ENCODE measurements at places on chromosomes 16 and 17. TPM values are rescaled to one million over a fixed set of nuclear protein-coding genes. Genes with fewer than 3 reads are reported as not detected.

GRCh38 chr17:39122991-39123390 is 28.4 kb downstream of the PLXDC1 start:
- no peak for DNase-seq

GRCh38 chr17:1711804-1712203 is 1.6 kb upstream of the TLCD2 start:
- no peak for DNase-seq

- DNase-seq: no peak
Observed at GRCh38 chr16:86027373-86028126, 128.6 kb downstream of the IRF8 start.

GRCh38 chr16:73735018-73735417 is 561.6 kb upstream of the PSMD7 start:
- DNase-seq: no peak

DOC2A gene
- 1.1 TPM for total RNA-seq

GRCh38 chr16:5461574-5461973 is 364.0 kb upstream of the EEF2KMT start:
- no peak for DNase-seq

CBLN1 gene
- total RNA-seq: not detected

- no peak for DNase-seq
Observed at GRCh38 chr17:61205931-61206330, 193.7 kb upstream of the TBX2 start.

CLEC16A gene
- total RNA-seq: 26.3 TPM

DNA sequence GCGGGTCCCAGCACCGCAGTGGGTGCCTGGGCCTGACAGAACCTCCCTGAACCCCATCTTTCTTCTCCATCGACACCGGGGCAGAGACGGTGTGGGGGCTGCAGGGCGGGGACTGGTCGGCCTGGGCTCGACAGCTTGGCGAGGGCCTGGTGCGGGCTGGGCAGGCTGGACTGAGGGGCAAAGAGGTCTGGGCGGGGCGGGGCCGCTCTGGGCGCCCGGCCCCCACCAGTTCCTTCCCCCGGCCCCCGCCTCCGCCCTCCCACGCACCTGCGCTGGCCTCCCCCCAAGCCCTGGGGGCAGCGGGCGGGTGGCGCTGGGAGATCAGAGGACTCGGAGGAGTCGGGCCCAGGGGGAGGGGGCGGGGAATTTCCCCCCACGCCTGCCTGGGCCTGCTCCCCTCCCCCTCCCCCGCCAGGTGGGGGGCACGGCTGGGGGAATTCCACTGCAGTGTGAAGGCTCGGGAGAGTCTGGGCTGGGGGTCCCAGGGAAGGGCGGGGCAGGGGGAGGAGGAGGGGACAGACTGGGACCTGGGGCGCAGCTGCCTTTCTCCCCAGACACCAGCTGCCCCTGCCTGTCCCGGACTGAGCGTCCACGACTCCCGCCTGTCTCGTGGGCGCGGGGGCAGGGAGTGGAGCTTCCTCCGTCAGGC is 877 bp upstream of the KREMEN2 start:
- DNase-seq: peak; percentile 54

GRCh38 chr17:42436391-42436790 is 13.3 kb upstream of the CAVIN1 start:
- no peak for DNase-seq

DNA sequence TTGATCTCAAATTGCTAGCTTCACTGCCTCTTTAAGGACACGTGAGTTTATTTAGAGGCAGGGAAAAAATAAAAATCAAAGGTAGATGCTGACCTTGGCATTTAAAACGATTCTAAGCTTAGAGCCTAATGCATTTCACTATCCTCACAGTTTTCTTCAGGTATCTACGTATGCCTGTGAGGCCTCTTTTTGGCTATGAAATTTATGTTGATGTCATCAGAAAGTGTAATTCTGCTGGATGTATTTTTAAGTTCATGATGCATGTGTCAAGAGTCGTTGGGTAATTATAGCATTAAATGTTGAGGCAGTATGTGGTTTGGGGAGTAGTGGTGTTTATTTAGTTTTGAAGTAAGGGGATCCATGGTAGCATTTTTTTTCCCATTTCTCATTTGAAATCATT is 4.2 kb upstream of the KRTAP3-2 start:
- no peak for DNase-seq

GRCh38 chr17:58107306-58107705 is 24.1 kb downstream of the DYNLL2 start:
- no peak for DNase-seq

STRADA gene
- total RNA-seq: 35.9 TPM

- no peak for DNase-seq
Observed at GRCh38 chr17:4520060-4520893, 21.6 kb downstream of the SPNS2 start.

DNA sequence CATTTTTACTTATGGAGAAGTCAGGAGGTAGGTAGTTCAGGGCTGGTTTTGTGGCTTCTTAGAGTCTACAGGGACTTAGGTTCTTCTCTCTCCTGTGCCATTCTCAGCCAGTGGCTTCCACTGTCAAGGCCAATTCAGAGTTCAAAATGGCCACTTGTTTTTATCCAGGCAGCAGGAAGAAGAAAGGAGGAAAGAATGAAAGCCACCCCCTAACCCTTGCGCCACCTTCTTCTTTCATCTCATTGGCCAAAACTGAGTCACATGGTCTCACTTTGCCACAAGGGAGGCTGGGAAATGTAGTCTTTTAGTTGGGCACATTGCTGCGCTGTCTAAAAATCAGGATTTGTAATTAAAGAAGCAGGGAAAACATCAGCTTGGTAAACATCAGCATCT is 60.8 kb upstream of the MED9 start:
- DNase-seq: no peak

DNA sequence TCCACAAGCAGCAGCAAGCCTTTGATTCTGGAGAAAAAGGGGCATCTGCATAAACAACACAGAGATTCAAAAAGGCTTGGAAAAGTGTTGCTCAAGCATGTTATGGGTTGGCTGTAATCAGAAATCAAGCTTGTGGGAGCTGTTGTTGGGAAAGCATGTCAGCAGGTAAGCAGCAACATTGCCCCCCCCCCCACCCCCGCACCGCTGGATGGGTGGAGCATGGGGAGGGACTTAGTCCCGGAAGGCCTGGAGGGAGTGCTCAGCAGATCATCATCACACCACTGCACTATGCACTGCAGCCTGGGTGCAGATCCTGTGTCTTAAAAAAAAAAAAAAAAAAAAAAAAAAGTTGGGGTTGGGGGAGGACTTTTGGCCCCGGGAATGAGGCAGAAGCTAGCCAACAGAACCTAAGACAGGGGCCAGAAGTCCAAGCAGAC is 16.8 kb upstream of the AKAP1 start:
- DNase-seq: no peak

CSHL1 gene
- total RNA-seq: not detected

DNA sequence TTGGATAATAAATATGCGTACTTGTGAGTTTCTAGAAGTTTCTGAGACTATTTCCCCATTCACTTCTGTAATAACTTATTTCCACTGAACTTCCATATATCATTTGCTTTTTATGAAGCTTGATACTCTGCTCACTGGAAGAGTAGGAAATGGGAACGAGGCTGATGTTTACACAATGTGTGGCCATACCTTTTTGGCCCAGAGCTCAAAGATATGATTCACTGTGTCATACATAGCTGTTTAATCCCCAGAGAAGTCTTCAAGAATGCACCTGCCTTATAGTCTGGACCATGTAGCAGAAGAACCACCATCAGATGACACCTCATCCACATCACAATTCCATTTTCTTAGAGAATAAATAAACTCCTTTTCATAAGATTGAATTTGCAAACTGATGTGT is 40.3 kb upstream of the TEKT3 start:
- no peak for DNase-seq

DNA sequence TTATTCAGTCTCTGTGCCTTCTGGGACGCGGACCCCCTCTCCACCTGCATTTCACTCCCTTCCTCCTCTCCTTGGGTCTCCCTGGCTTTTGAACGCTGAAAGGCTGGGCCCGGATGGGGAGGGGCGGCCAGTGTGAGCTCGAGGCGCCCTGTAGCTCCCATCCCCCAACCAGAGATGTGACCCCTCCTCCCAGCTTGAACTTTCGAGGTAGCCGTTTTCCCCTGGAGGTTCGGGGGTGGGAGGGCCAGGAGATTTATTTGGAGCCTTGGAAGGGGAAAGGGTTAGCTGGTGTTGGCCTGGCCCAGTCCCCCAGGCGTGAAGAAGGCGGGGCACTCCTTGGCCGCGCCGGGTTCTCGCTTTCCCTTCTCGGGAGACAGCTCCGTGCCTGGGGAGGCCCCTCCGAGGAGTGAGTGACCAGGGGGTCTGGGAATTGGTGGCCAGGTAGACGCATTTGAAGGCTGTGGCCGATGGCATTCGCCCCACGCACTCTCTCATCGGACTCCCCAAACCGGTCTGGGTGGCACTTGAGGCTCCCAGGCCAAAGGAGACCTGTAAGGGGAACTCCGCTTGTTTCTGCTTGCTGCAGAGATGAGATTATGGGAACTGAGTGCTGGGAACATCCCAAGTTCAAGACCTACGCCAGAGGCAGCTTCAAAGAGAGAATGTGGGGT is 942 bp downstream of the LDAF1 start:
- no peak for DNase-seq

DNA sequence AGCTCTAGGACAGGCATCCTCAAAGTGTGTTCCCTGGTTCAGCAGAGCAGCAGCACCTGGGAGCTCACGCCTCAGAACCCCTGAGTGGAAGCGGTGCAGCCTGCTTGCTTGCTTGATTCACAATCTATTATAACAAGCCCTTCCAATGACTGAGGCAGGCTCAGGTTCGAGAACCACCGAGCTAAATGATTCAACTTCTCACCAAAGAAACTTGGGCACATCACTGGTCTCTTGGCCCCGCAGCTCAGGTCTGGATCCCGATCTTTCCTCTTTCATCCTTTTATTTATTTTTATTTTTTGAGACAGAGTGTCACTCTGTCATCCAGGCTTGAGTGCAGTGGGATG is 24.5 kb downstream of the CLUH start:
- no peak for DNase-seq

GRCh38 chr17:17675925-17676534 is 5.2 kb upstream of the RAI1 start:
- DNase-seq: no peak

- no peak for DNase-seq
Observed at GRCh38 chr17:19341641-19342610, 20.6 kb downstream of the B9D1 start.

- no peak for DNase-seq
Observed at GRCh38 chr17:58580671-58581070, 66.2 kb upstream of the MTMR4 start.

GRCh38 chr17:82698974-82699442 is 510 bp upstream of the RAB40B start:
- DNase-seq: no peak

TBC1D3C gene
- 2.0 TPM for total RNA-seq

CNTNAP1 gene
- 0.79 TPM for total RNA-seq

- DNase-seq: no peak
Observed at GRCh38 chr17:56532926-56533325, 60.6 kb upstream of the NOG start.

DNA sequence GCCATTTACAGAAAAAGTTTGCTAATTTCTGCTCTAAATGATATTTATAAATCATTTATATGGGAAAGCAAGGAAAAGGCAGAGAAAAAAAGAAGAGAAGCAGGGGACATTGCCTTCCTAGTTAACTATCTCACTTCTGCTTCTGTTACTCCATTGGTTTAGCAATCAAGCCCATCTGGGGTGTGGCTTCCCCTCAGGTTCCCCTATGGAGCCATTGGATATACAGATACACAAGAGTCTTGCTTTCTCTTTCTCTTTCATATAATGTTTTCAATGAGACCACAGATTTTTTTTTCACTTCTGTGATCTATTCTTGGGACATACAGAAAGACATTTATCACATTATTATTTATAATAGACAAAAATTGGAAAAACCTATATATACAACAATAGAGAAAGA is 105.6 kb upstream of the TOM1L1 start:
- no peak for DNase-seq

GRCh38 chr16:31505483-31505882 is 2.7 kb downstream of the RUSF1 start:
- DNase-seq: no peak

STX1B gene
- total RNA-seq: 0.43 TPM

DNA sequence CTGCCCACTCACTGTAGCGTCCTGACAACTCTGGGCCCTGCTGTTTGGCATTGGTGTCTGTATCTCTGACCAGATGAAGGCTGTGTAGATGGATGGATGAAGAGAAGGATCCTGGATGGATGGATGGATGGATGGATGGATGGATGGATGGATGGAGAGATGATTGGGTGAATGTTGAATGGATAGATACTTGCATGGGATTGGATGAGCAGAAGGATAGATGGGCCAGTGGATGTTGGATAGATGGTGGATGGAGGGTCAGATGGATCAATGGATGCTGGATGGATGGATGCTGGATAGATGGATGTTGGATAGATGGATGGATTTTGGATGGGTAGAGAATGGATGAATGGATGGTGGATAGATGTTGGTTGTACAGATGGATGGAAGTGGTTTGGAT is 179.6 kb upstream of the GSE1 start:
- DNase-seq: no peak

DNA sequence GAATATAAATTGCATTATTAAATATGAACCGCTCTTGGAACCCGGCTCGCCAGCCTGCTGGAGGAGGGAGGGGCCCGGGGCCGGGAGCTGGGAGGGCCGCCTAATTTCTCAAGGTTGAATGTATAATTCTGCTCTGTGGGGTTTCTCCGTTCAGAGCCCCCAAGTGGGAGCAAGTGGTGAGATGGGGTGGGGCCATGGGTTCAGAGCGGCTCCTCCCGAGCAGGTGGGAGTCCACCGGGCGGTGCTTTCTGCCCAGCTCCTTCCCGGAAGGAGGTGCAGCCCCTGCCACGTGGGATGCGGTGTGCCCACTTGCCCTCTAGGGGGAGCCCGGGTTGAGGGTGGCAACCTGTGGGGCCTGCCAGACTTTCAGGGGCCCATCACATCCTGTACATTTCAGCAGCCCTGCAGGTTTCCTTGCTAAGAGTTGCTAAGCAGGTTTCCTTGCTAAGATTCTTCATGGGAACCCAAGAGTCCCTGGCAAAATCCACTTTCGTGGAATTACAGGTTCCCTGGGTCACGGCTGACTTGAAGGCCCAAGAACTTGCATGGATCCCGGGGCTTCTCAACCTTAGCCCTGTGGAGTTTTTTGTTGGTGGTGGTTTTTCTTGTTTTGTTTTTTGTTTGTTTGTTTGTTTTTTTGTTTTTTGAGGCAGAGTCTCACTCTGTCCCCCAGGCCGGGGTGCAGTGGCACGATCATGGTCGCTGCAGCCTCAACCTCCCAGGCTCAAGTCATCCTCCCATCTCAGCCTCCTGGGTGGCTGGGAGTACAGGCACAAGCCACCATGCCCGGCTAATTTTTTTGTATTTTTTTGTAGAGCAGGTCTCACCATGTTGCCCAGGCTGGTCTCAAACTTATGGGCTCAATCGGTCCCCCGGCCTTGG is 196.7 kb upstream of the GSE1 start:
- peak; percentile 67 for DNase-seq

KRTAP1-5 gene
- total RNA-seq: not detected

Measured in activated T-cell treated with anti-CD3 and anti-CD28 coated beads, Interleukin-2, amount 50 U/mL, for 4 hours (primary cell).